ENCODE measurements at places on chromosomes 3 and 15. TPM values are rescaled to one million over a fixed set of nuclear protein-coding genes. Genes with fewer than 3 reads are reported as not detected.

GRCh38 chr15:25712961-25713355, 150.2 kb downstream of the ATP10A start:
- H3K4me3 ChIP-seq, result no peak overlapping the region
- no peaks in the 10 kb centered on the region for H3K36me3 ChIP-seq
- no peaks in the 10 kb centered on the region for H3K27me3 ChIP-seq
- DNase-seq, result no peak

DNA sequence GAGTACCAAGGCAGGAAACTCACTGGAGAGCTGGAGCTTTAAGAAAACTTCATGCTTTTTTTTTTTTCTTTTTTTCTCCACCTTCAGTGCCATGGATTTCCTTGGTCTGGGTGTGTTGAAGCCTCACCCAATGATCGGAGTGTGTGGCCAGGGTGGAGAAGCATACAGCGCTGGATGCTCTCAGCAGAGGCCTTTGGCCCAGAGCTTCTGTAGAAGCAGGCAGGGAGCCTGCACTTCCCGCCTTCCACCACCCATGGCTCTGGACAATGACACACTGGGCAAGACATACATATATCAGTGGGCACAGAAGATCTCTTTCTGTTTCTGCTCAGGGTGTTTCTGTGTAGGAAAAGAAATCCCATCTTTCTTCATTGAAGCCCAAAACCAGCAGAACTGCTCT, 55.8 kb upstream of the ACAD9 start:
- H3K27me3 ChIP-seq, result no peaks in the 10 kb centered on the region
- peak overlapping the region; percentile 43 for H3K4me3 ChIP-seq
- H3K27ac ChIP-seq, result peak overlapping the region; percentile 88
- peaks cover 2% of the 10 kb centered on the region for H3K36me3 ChIP-seq
- DNase-seq, result no peak

- no peak for DNase-seq
- H3K27me3 ChIP-seq, result no peaks in the 10 kb centered on the region
- peak overlapping the region; percentile 56 for H3K27ac ChIP-seq
Measured at GRCh38 chr3:177041730-177042551, 155.3 kb downstream of the TBL1XR1 start.

THSD4 gene
- total RNA-seq, result not detected

GRCh38 chr3:39193391-39193790, 996 bp upstream of the XIRP1 start:
- peaks cover 24% of the 10 kb centered on the region for H3K27me3 ChIP-seq
- no peak for DNase-seq

- peak; percentile 23 for DNase-seq
- H3K4me3 ChIP-seq, result peak overlapping the region; percentile 90
- peaks cover 52% of the 10 kb centered on the region for H3K4me1 ChIP-seq
- H3K27me3 ChIP-seq, result no peaks in the 10 kb centered on the region
Measured at GRCh38 chr3:16841904-16842271, 42.9 kb upstream of the PLCL2 start.

ADGRG7 gene
- total RNA-seq, result not detected

DNA sequence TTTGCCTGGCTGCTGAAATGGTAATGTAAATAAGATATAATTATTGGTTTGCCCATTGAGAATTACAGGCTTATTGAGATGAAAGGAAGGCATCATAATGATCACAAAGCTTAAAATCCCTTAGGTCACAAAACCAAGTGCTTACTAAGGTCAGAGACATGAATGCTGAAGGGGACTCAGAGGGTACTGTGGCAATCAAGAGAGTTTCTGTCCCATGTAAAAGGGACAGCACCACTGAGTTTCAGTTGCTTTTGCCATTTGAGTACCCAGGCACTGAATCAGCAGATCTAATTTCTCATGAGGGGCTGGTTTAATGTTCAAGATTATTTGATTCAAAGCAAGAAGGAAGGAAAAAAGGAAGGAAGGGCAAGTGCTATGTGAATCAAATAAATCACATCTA, 127.0 kb downstream of the PLOD2 start:
- no peaks in the 10 kb centered on the region for H3K36me3 ChIP-seq
- DNase-seq, result no peak
- H3K4me1 ChIP-seq, result no peaks in the 10 kb centered on the region
- no peak overlapping the region for H3K27ac ChIP-seq
- H3K27me3 ChIP-seq, result no peaks in the 10 kb centered on the region

All from T-helper 17 cell (primary cell).